NCI-H1105 treated with DMSO at 0.1 percent for 48 hours (cell line): ENCODE measurements at places on chromosomes 1 and 21.

DNA sequence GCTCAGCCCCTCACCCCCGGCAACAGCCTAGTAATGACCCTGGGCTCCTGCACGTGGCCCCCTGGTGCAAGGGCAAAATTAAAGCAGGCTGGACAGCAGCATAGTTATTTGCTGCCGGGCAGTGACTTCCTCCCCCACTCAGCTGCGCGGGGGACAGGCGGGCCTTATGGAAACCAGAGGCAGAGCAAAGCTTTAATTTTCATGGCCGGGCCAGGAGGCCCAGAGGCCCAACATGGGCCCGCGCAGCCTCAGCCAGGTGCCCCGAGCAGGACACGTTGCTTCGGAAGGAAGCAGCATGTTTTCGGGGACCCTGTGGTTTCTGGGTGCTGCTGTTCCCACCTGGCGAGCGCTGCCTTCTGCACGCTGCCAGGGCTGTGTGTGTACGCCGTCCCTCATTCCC lies 89.9 kb upstream of the ARHGEF16 start:
- no peak for DNase-seq

- no peak for DNase-seq
Measured at GRCh38 chr1:174364996-174365736, 82.6 kb upstream of the GPR52 start.

DNA sequence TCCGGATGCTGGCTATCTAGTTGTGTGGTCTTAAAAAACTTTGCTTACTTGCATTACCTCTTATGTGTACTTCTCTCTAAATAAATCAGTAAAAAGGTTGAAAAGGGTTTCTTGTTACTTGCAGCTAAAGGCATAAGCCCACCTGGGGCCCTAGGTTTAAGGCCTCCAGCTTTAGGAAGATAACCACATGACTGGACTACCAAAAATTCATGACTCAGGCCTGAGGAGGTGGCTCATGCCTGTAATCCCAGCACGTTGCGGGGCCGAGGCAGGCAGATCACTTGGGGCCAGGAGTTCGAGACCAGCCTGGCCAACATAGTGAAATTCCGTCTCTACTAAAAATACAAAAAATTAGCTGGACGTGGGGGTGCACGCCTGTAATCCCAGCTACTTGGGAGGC lies 142.9 kb downstream of the APP start:
- no peak for DNase-seq

DNA sequence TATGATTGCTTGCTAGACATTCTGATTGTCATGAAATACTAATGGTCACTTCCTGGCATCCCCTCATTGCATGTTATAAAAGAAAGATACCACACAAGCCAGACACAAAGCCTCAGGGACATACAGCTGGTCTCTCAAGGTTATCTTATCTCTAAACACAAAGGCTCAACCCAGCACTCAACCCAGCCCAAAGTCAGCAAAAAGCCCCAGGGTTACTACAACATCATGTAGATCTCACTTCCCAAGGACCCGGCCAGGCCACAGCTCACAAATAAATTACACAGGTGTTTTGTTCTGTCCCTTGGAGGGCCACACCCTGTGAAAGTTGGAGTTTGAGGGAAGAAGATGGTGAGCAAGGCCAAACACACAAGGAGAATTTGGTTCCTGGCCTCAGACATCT lies 109.7 kb upstream of the BARHL2 start:
- DNase-seq = no peak

DNA sequence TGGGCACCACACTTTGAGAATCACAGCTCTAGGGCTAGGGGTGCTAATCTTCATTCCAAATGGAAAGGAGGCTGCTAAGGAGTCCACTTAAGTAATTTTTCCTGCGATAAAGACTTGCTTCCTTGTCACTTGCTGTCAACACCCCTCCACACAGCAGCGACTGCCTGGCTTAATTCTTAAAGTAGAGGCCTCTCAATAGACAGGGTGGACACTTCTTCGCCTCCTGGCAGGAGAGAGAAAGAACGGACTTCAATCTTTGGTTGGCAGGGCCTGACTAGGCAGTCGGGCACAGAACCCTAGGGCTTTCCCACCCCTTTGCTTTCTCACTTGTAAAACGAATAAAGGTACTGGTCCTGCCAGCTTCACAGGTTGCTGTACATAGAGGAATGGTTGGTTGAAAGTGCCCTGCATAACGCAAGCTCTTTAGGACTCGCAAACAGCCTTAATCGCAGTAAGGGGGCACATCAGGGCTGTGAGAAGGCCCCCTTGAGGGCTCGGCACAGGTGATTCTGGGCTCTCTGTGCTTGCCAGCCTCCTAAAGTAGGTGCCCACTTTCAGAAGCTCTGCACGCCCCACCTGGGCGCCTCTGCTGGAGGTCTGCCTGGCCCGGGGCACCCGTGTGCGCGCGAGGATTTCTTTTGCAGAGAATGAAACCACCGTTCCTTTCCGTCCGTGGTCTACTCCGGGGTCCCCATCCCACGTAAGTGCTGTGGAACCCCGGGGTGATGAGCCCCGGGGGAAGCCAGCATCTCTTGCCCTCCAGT lies 47.6 kb upstream of the CD34 start:
- DNase-seq = no peak

DNA sequence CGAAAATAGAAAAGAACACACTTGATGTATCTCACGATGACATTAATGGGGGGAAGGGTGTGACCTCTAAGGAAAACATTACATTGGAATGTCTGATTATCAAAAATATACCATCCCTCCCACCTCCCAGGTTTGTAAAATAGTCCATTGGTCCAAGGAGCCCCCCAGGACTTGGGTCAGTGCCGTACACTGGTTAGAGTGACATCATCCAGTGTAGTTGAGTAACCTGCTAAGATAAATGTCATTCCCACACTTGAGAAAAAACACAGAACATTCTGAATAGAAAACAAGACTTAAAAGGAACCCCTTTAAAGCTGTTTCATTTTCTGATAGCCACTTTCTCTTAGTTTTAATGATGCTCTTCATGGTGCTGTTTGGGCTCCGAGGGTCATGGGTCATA lies 15.2 kb downstream of the DDX20 start:
- DNase-seq = no peak
